ENCODE measurements at places on chromosomes 4 and X.

DNA sequence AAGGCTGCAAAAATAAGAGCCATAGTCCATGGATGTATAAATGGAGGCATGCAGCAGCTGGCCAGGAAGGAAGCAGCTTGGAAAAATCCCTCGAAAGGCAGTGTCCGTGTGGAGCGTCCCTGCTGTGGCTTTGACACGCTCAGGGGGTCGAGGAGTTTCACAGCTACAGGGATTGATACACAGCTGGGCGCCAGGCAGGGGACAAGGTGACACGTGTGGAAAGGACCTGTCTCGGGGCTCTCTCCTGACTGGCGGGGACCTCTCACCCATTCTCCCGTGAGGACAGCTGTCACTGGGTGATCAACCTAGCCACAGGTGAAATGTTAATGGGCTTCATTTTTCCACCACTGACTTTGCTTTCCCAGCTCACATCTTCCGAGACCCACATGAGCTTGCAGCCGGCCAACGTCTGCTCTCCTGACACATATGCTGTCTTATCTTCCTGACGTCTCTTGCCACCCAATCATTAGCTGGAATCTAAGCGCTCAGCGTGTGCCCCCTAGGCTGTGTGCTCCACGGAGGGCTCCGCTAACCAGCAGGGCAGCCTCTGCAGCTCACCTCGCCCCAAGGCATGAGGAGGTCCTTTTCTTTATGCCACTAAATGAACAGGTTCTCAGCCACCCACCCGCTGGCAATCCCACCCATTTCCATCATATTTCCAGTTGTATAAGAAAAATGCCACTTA, 89.4 kb upstream of the AFAP1 start:
- DNase-seq = no peak

DNA sequence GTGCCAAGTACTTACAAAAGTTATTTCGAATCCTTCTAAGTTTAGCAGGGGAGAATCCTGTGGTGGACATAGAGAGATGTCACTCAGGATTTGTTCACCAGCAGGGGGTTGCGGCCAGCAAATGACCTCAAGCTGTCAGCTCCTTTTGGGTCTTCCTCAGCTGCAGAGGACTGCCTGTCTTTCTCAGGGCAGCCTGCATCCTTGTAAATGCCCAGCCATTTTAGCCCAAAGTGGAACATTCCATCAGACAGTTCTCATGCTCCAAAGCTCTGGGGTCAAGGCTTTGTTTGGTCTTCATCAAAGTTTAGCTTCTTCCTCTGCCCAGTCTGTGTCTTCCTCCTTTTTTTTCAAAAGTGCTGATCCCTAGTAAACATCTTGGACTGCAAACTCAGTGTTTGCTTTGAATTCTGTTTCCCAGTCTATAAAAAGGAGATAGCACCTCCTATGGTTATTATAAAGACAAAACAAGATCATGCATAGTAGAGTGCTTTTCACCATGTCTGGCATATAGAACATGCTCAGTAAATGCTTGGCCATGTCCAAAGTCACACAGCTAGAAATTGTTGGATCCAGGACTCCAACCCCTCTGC, 156.4 kb upstream of the GATB start:
- no peak for DNase-seq

GRCh38 chrX:123425904-123426303, 241.8 kb downstream of the GRIA3 start:
- no peak for DNase-seq

GRCh38 chr4:112189754-112190153, 41.8 kb upstream of the AP1AR start:
- no peak for DNase-seq

DNA sequence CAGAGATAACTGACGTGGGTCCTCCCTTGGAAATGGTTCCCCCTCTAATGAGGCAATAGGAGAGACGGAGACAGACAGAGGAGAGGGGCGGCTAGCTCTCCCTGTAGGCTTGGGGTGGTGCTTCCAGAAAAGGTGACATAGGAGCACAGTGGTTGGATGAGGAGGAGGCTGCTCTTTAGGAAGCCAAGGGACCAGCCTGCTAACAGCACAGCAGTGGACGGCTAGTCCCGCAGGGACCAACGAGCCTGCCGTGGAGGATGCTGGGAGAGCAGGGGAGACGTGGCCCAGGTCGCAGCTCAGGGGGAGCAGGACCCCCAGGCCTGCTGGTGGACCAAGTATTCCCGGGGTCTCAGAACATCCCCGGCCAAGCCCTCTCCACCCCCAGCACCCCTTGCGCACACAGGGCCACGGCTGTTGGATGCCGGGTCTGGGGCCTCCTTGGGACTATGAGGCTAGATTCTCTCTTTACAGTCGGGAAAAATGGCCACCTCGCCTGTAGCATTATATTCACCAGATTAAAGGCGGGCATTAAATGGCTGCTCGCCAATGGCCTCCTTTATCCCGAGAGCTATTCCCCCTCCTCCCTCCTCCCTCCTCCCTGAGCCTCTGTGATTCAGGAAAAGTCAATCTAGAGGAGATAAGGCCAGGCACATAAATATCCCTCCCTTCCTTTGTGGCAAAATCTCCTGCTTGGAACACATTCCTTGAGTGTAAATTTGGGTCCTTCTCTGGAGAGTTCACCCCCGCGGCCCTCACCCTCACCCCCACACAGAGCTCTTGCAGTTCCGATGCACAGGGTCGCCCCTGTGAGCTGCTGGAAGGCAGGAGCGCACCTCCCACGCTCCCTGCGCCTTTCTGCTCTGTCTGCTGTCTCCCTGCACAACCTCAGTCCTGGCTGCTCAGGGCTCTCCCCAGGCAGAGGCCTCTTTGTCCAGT, 30.5 kb upstream of the NSG1 start:
- DNase-seq = no peak

GRCh38 chrX:120671963-120672362, 42.1 kb upstream of the C1GALT1C1 start:
- DNase-seq = no peak

DNA sequence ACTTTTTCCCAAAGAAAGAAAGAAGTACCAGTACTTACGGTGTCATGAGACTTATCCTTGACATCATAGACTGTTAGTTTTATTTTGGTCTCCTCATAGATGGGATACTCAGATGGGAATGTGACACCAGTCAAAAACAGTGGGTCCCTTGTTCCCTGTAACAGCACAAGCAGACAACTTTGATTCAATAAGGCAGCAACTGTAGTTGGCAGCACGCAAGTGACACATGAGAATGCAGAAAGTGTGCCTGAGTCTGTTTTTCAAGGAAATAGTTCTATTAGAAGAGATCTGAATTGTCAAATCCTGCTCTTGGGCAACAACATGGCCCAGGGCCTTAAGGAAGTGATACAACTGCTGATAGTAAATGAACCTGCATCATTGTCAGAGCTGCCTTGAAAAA, 443.2 kb downstream of the INPP4B start:
- no peak for DNase-seq

GRCh38 chrX:41066391-41066790, 18.9 kb upstream of the USP9X start:
- DNase-seq = no peak

GRCh38 chr4:55993994-55994663, 45.4 kb downstream of the CEP135 start:
- DNase-seq = no peak

- DNase-seq = no peak
These were observed 89.7 kb downstream of the EPHA5 start for GRCh38 chr4:65580551-65580950.

GRCh38 chrX:139199933-139200332, 330.6 kb upstream of the F9 start:
- DNase-seq = no peak

DNA sequence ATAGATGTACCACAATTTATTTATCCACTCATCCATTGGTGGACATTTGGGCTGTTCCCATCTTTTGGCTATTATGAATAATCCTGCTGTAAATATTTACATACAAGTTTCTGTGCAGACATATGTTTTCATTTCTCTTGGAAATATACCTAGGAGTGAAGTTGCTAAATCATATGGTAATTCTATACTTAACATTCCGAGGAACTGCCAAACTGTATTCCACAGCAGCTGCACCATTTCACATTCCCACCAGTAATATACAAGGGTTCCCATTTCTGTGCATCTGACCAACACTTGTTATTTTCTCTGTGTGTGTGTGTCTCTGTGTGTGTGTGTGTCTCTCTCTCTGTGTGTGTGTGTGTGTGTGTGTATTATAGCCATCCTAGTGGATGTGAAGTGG, 15.4 kb upstream of the DOCK11 start:
- no peak for DNase-seq

GRCh38 chr4:9925750-9926439, 95.4 kb downstream of the SLC2A9 start:
- DNase-seq = no peak

DNA sequence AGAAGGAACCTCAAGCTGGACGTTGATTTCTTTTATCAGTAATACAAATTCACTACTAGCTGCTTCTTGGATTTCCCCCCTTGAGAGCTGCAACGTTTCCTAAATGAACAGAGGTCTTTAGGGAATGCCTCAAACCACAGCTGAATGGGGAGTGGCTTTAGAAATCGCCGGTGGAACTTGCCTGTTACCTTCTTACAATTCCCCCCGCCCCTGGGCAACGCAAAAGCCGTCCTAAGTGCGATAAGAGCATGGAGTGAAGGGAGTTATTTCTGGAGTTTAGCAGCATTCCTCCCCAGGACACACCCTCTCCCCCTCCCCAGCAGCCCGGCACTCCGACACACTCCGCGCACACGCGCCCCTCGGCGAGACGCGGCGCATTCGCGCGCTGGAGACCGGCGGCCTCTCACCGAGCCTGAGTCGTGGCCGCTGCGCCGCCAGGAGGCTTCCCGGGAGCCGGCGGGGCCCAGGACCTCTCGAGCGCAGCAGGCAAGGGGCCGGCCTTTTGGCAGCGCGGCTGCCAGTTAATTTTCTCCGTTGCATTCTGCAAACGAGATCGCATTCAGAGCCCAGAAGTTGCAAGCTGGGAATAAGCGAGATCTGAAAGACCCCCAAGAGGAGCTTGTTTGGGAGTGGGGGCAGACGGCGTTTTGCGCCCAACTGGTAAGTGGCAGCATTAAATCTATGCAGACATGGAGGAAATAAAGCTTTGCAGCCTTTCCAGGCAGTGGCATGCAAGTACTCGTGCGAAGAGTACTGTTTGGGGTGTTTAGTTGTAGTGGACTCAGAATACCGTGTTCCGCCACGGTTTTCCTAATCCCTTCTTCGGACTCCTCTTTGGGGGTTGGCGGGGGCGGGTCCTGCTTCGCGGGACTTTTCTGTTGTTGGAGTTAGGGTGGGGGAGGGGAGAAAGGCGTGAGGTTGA, 134.7 kb downstream of the PALLD start:
- no peak for DNase-seq

DNA sequence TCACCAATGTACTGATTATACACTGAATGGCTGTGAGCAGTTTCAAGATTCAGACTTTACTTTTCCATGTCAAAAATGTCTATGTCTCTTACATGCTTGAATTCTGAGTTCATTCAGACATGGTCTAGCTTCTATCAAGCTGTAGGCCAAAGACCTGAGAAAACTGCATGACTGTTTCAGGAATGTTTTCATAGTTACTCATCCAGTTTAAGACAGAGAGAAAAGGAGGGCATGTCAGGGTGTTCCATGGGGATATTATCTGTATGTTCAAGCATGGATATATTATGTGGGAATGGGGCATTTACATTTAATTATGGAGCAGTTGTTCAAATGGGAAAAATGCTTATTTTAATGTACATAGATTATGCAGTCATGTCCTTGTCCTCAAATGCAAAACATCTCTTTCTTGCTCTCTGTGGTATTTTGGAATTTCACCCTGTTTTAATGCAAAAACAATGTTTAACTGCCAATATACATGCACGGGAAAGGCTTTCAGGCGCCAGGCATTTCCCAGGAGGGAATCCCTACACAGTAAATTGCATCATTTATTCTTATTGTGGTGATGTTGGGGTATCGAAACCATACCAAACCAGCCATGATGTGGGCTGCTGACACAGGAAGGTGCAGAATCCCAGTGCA, 429.1 kb upstream of the INTU start:
- no peak for DNase-seq

DNA sequence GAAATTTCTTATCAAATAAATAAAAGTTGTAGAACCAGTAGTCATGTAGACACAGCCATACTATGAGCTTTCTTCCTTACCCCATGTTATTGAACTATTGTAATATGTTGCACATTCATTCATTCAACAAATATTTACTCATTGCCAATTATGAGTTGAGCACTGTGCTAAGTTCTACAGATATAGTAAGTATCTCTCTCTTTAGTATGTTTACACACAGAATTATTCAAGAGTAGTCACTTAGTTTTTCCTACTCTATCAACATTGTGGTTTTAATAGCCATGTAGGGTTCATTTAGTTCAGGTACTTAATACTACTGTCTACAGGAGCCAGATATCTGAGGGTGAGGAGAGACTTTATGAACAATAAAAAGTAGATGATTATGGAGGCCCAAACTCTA, 86.2 kb downstream of the TEX13A start:
- DNase-seq = no peak

- no peak for DNase-seq
These were observed 41.6 kb upstream of the ACSL4 start for GRCh38 chrX:109774706-109775105.

DNA sequence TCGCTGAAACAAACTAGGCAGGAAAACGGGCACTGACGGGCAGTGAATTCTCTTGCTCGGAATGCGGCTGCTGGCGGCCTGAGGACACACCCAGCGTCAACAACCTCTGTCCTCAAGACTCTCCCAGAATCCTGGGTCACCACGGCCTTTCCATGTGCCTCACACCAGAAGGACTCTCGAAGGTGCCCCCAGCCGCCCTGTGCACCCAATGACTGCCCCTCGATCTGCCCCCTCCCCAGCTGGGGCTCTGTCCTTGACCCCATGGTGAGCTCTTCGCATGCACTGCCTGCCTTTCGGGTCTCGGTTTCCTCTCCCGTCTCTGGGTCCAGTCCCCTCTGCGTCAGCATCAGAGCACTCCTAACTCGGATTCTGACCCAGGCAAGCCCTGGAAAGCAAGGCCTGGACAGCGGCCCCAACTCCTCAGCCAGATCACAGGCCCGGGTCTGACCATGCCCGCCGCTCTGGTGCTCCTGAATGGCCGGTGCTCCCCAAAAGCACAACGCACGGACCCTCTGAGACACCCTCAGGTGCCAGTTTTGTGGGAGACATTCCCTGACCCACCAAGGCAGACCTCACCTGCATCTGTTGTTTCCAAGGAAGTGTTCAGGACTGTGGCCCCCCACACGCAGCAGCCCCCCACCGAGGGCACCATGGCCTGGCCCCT, 56.0 kb downstream of the ACOX3 start:
- DNase-seq = no peak

- DNase-seq = no peak
These were observed 768 bp downstream of the CLCN4 start for GRCh38 chrX:10157543-10157942.

DNA sequence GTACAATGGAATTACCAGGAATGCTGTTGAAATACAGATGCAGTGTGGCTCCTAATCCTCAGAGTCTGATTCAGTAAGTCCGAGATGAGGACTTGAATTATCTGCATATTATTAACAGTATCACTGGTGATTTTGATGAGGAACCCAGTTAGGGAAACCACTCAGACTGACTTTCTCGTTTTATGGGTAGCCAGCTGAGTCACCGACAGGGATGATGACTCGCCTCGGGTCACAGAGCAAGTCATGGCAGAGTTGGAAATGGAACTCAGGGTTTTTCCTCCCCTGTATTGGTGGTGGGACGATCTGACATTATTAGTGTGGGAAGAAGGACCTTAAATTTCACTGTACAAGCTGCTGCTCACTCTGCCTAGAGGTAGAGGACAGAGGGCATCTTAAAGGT, 51.3 kb downstream of the RTL9 start:
- no peak for DNase-seq
